ENCODE measurements at places on chromosomes 3 and 15.

DNA sequence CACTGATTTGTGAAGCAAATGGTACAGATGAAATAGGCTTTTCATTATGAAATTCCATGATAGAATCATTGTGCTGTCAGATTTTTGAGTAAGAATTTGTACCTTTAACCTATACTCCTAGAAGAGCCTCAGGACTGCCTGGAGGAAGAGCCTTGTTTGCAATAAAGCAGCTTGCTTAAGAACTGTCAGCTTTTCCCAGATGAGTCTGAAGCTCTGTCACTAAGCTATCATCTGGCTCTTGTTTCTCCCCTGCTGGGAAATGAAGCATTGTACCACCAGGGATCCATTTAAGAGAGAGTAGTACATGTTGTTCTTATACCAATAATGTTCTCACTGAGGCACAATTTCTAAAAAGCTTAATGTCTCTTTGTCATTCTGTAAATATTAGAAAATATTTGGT lies 85.1 kb upstream of the FLNB start:
- DNase-seq, result no peak

DNA sequence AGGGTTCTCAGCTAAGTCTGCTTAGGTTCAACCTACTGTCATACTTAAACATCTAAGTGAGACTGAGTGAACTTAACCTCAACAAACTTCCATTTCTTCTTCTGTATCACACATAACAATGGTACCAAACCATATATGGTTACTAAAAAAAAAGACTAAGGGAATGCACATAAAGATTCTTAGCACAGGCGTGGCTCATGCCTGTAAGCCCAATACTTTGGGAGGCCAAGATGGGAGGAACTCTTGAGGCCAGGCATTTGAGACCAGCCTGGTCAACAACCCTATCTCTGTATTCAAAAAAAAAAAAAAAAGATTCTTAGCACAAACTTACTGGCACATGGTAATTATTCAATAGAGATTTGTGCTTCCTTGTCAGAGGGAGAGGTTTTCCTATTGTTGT lies 57.9 kb downstream of the ACAP2 start:
- DNase-seq, result peak; percentile 49

DNA sequence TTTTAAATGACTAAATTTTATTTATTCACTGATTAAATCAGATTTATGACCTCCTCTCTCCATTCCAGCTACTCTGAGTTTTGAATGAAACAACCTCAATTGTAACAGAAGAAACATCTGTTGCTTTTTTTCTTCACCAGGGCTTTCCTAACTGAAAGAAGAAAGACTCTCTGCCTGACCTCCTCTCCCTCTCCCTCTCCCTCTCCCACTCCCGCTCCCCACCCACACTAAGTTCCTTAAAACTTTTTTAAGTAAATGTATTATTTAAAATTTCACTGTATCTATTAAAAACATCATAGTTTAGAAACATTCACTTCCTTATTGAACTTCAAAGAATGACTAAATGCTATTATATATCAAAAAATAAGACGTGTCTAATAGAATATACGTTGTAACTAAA lies 122.0 kb downstream of the TFDP2 start:
- no peak for DNase-seq

GRCh38 chr3:189758186-189758585 lies 127.0 kb downstream of the TP63 start:
- DNase-seq, result no peak

DNA sequence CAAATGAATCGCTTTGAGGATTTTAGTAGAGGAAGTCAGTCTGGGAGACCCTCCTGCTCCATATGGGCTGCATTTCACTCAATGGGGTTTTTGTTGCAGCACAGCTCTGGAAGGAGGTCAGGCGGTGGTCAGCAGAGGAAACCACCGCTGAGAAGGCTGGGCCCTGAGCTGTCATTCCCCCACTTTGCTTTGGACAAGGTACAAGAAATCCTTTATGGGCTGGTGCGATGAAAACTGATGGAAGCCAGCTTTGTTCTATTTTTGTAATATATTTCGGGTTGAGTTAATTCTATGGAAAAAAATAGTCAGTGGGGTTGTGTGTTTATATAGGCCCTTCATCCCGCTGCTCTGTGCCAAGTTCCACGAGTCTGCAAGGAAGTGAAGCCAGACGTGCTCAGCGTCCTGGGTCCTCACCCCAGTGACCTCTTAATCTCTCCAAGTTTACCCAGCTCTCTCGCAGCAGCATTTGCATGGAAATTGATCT lies 157.1 kb upstream of the TMC3 start:
- DNase-seq, result no peak

GRCh38 chr3:166810741-166811445 lies 569.2 kb downstream of the ZBBX start:
- DNase-seq, result no peak

GRCh38 chr15:78988361-78988911 lies 43.6 kb upstream of the CTSH start:
- DNase-seq, result peak; percentile 100

- peak; percentile 45 for DNase-seq
Observed at GRCh38 chr3:29285471-29286071, 4.7 kb downstream of the RBMS3 start.

- no peak for DNase-seq
Observed at GRCh38 chr3:50267280-50267913, 1.6 kb upstream of the SEMA3B start.

DNA sequence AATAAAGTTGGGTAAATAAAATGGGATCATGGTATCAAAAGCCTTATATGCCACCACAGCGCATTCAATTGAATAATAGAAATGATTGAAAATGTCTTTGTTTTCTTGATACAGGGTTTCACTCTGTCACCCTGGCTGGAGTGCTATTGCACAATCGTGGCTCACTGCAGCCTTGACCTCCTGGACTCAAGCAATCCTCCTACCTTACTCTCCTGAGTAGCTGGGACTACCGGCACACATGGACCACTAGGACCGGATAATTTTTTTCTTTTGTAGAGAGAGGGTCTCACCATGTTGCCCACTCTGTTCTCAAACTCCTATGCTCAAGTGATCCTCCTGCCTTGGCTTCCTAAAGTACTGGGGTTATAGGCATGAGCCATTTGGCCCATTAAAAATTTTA lies 33.8 kb upstream of the BBX start:
- no peak for DNase-seq

DNA sequence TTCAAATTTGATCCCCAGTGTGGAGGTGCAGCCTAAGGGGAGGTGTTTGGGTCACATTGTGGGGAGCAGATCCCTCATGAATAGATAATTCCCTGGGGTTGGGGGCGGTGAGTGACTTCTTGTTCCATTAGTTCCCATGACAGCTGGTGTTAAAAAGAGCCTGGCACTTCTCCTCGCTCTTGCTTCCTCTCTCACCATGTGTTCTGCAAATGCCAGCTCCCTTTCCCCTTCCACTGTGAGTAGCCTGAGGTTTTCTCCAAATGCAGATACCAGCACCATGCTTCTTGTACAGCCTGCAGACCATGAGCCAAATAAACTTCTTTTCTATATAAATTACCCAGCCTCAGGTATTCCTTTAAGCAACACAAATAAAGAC lies 23.1 kb downstream of the RIOX2 start:
- DNase-seq, result no peak

GRCh38 chr3:161905520-161906132 lies 409.0 kb downstream of the OTOL1 start:
- no peak for DNase-seq

DNA sequence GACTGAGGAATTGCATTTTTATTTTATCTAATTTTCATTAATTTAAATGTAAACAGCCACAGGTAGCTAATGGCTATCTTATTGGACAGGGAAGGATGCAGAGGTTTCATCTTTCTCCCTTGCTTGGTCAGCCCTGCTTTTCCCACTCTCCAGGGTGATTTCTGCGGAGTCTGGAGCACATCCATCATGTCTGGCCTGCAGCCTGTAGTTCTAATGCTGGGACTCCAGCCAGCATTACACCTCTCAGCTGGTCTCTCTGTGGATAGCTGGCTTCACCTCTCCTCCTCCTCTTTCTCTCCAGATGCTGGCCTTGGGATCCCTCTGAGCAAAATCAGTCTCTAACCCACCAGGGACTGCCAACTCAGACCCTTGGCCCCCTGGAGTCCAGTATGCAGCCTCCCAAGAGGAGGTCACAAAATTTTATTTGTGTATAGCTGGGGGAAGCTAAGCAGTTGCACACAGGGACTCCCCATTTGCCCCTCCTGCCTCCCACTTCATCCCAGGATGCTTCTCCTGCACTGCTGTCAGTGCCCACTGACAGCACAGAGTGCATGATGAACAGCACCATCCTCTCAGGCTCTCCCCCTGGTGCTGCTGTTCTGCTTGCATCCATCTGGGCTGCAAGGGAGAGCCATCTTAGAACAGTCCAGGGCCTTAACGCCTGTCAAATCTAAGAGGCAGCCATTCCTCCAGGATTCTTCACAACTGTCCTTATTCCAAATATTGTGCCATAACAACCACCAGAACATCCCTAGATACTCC lies 1.7 kb downstream of the BFSP2 start:
- DNase-seq, result peak; percentile 13
